ENCODE measurements at places on chromosomes 4 and X.

- DNase-seq = peak; percentile 77
Measured at GRCh38 chr4:683982-684622, 4.8 kb downstream of the SLC49A3 start.

- no peak for DNase-seq
Measured at GRCh38 chrX:56817179-56817578, 88.1 kb downstream of the NBDY start.

GRCh38 chr4:4395849-4396627 lies 9.1 kb downstream of the NSG1 start:
- peak; percentile 24 for DNase-seq

- DNase-seq = peak; percentile 18
Measured at GRCh38 chr4:7323872-7324650, 110.7 kb downstream of the PSAPL1 start.

- DNase-seq = no peak
Measured at GRCh38 chr4:82457266-82457665, 26.9 kb downstream of the ENOPH1 start.

GRCh38 chrX:102669526-102669925 lies 18.2 kb downstream of the GPRASP1 start:
- no peak for DNase-seq
